ENCODE measurements at places on chromosomes 5 and 9.

DNA sequence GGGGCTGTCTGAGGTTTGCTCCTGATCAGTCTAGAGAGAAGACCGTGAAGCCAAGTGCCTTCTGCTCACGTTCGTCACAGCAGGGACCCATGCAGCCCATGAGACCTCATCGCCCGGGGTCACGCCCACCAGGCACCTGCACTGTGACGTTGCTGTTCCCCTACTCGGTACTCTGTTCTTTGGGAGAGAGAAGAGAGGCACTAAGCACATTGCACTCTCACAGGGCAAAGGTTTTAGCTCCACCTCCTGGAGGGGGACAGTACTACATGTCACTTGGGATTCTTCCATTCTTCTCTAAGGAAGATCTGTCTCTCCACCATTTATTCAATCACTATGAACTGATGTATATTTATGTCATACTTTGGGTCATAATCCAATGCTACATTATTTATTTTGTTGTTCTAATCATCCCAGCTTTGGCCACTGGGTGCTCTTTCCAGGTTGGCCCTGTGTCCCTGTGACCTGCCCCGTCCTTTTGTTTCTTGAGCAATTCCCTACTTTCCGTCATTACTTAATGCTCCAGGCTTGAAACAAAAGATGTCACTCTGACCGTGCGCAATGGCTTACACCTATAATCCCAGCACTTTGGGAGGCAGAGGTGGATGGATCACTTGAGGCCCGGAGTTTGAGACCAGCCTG, 31.4 kb upstream of the BRD3 start:
- peak; percentile 60 for DNase-seq

DNA sequence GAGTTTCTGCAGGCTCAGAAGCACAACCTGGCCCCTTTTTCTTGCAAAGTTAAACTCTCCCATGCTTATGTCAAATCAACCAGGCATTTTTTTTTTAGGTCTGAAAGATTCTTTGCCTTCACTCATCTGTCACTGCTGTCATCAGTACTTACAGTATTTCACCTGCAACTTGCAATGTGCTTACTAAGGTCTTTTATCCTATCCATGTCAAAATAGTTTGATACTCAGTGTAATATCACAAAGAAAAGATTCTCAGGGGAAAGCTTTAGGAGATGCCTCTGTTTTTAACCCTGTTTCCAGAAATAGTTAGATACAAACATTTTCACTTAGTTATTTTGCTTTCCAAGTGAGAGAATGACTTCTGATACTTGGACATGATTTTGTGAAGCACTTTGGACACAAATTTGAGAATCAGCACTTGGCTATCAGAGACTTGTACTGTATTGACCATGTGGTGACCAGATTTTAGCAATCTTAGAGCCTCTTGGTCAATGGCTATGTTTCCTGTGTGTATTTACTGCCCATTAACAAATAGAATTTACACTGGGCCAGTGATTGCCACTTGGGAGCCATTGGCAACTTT, 428.2 kb downstream of the IRX1 start:
- no peak for DNase-seq

DNA sequence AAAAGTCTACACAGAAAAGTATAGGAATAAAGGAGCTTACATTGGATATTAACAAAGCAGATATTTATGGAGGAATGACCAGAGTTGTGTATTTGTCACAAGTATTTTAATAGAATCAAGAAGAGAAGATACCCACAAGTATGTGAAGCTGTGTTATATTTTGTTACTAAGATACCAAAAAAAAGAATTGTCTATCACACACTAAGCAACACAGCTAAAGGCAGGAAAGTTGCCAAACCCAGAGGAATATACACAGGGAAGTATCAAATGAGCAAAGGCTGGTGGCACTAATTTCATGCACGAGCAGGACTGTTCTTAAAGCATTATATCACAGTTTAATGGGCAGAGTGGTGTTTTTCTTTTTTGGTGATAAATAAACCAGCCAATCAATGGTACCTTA, 30.9 kb upstream of the RAI14 start:
- no peak for DNase-seq

- no peak for DNase-seq
Observed at GRCh38 chr9:121472446-121472845, 27.2 kb downstream of the GGTA1 start.

- DNase-seq = no peak
Observed at GRCh38 chr5:144369006-144369405, 198.3 kb downstream of the KCTD16 start.

- DNase-seq = no peak
Observed at GRCh38 chr9:131580358-131580757, 35.0 kb downstream of the PRRT1B start.

DNA sequence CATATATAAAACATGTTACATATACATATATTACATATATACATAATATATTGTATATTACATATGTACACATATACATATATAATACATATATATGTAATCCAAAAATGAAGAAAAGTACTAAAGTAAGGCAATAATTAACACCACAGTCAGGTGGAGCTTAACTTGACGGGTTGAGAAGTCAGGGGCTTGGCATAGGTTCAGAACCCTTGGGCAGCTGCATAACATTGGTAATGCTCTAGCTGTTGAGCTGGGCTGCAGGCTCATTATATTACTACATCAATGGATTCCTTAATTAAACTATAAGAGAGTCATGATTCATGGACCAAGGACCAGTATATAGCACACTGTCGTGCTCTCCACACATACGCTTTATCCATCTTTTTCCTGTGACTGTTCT, 435.2 kb upstream of the ADAMTS16 start:
- DNase-seq = no peak

GRCh38 chr5:73312872-73313510, 135.6 kb downstream of the FOXD1 start:
- DNase-seq = no peak

DNA sequence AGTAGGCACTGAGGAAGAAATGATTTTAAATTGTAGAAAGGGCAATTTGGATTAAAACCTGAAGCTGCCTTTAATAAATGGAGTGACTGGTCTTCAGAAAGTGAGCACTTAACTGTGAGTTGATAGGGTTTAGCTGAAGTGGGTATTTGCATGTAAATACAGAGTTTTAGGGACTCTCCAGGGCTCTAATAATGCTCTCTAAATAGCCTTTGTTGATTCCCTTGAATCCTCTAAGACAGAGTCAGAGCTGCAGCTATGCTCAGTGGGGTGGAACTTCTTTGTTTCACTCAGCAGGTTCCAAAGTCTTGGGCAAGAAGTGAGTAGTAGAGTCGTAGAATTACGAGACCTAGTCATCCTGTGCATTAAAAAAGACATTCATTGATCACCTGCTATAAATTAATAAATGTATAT, 21.4 kb downstream of the GLRA1 start:
- DNase-seq = no peak

DNA sequence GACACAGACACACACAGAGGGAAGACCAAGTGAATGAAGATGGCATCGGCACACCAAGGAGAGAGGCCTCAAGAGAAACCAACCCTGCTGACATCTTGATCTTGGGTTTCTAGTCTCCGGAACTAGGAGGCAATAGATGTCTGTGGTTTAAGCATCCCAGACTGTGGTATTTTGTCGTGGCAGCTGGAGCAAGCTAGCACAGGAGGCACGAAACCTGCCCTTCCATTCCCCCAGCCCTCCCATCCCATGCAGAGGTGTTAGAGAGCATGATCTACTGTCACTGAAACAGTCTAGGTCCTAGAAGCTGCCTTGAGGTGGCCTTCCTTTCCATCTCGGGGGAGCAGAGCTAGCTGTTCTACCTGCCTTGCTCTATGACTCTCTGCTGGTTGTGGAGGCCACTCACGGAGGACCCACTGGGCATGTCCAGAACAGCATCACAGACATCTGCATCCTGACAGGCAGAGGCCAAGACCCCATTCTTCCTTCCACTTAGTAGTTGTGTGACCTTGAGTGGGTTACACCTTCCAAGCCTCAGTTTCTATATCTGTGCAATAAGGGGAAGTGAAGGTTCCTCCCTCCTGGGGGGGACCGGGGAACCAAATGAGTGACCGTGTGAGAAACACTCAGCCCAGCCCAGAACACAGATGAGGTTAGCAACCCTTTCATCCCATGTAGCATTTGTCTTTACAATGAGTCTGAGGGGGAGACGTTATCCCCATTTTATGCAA, 134.3 kb upstream of the BOD1 start:
- no peak for DNase-seq

DNA sequence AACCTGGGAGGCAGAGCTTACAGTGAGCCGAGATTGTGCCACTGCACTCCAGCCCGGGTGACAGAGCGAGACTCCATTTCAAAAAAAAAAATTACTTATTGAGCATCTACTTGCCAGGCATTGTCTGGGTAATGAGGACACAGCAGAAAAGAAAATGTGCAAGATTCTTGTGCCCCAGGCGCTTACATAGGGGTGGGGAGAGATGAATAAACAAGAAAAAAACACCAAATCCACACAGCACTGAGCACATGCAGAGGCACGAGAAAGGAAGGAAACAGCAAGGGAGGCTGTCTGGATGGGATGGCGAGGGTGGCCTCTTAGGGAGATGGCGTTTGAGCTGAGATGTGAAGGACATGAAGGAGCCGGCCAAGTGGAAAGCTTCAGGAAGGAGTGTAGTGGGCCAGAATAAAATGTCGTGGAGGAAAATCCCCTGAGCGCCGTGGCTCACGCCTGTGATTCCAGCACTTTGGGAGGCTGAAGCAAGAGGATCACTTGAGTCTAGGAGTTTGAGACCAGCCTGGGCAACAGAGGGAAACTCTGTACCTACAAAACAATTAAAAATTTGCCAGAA, 13.9 kb downstream of the DYNC2I2 start:
- DNase-seq = no peak

- no peak for DNase-seq
Observed at GRCh38 chr5:174549254-174549653, 175.1 kb upstream of the MSX2 start.

Data from CD4-positive, alpha-beta T cell treated with Interleukin-15 for 4 hours (primary cell).